Subcutaneous preadipocyte (primary cell): ENCODE measurements at places on chromosomes 13 and 19. TPM values are rescaled to one million over a fixed set of nuclear protein-coding genes. Genes with fewer than 3 reads are reported as not detected.

SAFB gene
- total RNA-seq: 33.8 and 54.7 TPM in 2 replicates

IGFL2 gene
- not detected in 2 replicates for total RNA-seq

EBI3 gene
- total RNA-seq: under 0.01 TPM in 1 of 2 replicates, not detected in the other

AZU1 gene
- not detected in 2 replicates for total RNA-seq

WDR87 gene
- total RNA-seq: not detected in 2 replicates
